ENCODE measurements at places on chromosomes 12 and 14.

- DNase-seq, result no peak
Measured at GRCh38 chr12:68393417-68393816, 61.3 kb upstream of the MDM1 start.

DNA sequence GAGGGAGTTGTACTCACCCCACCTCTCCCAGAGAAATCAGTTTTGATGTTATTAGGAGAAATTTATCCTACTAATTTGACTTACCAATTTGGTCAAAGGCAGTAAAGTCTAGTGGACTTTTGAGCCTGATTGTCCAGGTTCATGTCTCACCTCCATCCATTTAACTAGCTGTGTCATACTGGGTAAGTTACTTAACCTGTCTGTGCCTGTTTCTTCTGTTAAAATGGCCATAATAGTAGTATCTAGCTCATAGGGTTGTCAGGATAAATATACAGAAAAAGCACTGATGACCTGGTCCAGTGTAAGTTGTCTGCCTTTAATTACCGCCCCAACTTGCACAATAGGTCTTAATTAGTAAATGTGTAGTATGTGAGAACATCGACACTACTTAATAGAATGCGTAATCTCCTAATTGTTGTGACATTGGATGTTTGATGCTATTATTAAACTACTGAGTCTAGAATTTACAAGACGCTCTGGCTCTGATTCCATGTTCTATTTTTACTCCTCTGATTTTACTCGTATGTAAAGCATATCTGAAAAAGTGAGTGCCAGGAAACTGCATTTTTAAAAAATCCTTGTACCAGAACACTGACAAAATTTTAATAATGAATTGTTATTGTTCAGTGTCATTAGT lies 1.5 kb downstream of the RAB21 start:
- DNase-seq, result no peak

- DNase-seq, result no peak
Measured at GRCh38 chr12:64270411-64270810, 48.3 kb upstream of the KICS2 start.

DNA sequence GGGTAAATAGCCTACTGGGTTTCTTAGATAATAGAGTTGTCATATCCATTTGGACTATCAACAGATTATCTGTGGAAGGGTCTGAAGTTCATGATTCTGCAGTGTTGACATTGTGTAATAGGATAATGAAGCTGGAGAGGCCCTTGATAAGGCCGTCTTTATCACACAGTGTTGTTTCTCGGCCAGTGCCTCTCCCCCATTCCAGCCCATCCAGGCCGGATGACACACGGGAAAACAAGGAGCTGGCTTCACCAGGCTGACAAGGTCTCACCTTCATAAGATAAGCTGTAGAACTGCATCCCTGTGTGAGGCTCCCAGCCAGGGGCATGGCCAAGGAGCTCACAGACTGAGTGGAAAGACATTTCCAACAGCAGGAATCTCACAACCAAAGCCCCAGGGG lies 8.7 kb upstream of the EML1 start:
- no peak for DNase-seq

GRCh38 chr12:57552835-57553313 lies 3.0 kb downstream of the KIF5A start:
- no peak for DNase-seq

GRCh38 chr12:52681526-52682380 lies 1.5 kb upstream of the KRT1 start:
- no peak for DNase-seq

DNA sequence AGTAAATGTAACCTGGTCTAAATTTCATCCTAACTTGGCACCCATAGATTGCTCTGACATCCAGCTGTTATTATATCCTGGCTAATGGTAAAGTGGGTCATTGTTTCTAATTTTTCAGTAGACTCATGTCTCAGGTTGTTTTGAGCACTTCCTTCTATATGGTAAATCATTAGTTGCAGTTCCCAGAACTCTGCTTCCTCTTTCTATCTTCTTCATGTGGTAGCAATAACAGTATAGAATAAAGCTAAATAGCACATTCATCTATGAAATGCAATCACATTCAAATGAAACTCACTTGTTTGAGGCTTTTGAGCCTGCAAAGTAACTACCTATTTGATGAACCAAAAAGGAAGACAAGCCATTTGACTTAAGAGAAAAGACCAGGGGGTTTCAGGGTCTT lies 65.1 kb upstream of the GZMB start:
- no peak for DNase-seq

DNA sequence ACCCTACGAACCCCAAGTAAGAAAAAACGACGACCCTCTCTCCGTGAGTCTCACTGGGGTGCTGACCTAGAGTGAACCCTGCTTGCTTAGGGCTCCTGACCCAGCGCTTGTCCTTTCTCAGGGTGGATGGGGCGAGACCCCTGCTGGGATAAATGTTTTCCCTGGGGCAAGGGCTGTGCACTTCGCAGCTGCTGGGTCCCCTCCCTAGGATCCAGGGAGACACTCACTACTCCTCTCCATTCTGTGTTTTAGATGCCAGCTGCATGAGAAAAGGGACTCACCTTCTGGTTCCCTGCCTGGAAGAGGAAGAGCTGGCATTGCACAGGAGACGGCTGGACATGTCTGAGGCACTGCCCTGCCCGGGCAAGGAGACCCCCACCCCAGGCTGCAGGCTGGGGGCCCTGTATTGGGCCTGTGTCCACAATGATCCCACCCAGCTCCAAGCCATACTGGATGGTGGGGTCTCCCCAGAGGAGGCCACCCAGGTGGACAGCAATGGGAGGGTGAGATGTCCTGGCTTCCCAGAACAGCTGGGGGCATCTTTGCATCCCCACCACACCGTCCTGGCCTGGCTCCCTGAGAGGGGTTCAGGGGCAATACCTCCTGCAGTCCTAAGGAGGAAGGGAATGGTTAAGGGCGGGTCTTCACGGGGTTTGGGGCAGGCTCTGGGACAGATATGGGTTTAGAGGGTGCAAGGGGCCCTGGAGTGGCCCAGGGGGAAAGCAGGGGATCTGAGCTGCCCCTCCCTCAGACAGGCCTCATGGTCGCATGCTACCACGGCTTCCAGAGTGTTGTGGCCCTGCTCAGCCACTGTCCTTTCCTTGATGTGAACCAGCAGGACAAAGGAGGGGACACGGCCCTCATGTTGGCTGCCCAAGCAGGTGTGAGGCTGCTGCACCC lies 663 bp downstream of the ANKRD33 start:
- no peak for DNase-seq

GRCh38 chr12:14960548-14961465 lies 594 bp downstream of the ARHGDIB start:
- DNase-seq, result no peak

GRCh38 chr12:91846466-91847055 lies 299.1 kb downstream of the BTG1 start:
- DNase-seq, result no peak

GRCh38 chr12:34297790-34298164 lies 275.5 kb downstream of the ALG10 start:
- DNase-seq, result no peak

DNA sequence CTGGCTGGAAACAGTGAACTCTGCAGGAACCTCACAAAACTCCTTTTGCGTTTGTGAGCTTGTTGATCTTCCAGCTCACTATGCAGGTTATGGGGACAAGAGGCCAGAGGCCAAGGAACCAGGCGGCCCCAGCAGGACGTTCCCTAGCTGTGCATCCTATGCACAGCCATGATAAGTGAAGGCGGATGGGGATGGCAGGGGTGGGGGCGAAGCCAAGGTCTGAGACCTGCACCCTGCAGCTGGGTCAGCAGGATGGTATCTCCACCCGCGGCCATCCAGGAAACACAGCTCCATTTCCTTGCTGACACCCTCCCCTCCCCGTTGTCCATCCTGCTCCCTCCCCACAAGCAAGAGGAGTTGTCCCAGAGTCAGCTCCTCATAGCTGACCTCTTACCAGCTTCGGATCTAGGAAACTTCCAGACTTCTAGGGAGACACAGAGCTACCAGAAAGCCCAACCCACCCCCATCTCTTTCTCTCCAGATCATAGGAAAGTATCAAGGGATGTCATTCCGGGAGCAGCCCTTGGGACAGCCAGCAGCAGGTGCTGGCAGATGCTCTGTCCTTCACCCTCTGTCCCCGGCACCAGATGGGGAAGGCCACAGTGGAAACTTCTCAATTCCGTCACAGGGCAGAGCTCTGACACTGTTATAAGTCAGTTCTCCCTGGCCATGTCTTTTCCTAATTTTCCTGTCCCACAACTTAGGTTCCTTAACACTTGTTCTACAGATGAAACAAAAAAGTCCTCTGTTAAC lies 9.4 kb downstream of the ZBTB39 start:
- DNase-seq, result no peak

GRCh38 chr14:90576581-90576980 lies 179.8 kb downstream of the CALM1 start:
- no peak for DNase-seq

DNA sequence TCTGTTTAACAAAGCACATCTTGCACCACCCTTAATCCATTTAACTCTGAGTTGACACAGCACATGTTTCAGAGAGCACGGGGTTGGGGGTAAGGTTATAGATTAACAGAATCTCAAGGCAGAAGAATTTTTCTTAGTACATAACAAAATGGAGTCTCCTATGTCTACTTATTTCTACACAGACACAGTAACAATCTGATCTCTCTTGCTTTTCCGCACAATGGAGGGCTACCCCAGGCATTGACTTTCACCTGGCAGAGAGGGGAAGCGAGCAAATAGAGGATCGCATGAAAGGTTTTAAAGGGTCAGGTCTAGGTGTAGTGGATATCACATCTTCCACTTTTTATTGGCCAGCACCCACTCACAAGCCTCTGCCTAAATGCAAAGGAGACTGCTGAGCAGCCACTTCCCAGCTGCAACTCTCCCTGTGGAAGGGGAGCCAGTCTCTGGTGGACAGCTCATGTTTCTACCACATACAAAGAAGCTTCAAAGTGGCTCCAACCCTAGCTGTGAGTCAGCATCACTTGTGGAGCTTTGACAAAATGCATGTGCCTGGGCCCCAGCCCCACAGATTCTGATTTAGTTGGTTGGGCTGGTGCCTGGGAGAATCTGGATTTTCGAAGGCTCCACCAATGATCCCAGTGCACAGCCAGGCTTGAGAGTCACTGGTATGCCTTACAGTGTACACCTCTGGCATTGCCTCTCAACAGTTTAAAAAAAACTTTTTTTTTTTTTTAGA lies 7.2 kb upstream of the FNTB start:
- no peak for DNase-seq

DNA sequence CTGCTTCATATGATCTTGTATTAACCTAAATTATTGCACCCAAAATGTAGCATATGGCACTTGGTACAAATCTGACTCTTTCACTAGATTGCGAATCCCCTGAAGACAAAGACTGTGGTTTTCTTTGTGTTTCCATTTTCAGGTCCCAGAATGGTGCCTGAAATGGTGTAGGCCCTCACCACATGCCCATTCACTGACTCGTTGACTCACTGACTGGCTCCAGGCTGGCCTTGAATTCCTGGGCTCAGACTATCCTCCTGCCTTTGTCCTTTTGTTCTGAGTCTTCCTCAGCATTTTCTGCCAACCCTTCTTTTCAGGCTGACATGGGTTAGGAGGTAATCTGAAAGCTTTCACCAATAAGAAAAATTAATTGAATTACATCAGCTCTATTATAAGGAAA lies 368.7 kb upstream of the GARIN6 start:
- DNase-seq, result no peak

DNA sequence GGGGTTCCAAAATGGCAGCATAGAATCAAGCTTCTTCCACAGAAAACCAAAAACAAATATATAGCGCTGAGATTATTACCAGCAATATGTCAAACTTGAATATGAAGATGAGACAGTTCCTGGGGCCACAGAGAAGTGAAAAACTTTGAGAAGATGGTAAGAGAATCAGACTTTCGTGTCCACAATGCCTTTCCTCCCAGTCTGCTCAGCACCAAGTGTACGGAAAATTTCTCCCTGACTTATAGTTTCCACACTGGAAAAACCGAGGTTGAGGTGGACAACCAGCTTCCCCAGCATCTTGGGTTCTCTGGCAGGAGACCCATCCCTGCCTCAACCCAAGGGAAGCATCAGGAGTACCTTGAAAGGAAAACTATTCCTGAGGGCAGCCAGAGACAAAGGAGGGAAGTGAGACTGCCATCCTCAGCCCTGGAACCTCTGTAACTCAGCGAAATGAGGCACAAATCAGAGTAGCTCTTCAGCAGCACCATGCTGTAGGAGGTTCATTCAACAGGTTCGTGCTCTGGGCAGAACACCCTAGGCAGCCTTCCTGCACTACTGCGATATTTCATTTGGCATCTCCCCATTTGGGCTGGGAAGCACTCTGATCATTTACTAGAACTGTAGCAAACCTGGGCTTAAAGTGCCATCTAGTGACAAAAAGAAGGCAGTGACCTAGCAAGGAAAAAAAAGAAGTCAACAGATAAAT lies 52.4 kb upstream of the CAPRIN2 start:
- DNase-seq, result peak; percentile 45

GRCh38 chr12:89215196-89215595 lies 137.1 kb downstream of the DUSP6 start:
- DNase-seq, result no peak

GRCh38 chr14:60171690-60172089 lies 6.5 kb upstream of the DHRS7 start:
- no peak for DNase-seq

DNA sequence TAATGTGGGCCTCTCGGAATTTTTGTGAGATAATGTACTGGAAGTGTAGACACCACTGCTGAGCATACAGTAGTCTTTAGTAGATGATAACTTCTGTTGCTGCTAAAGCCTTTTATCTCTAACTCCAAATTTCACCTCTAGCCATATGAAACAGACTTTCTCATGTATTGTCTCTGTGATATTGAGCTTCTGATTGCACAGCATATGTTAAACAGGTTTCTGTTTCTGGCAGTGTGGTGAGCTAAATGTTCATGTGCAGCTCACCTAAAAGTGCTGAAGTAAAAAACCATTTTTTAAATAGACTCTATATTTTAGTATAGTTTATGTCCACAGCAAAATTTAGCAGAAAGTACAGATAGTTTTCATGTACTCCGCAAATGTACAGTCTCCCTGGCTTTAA lies 89.3 kb upstream of the ALX1 start:
- no peak for DNase-seq

- DNase-seq, result no peak
Measured at GRCh38 chr14:92135269-92135668, 13.5 kb downstream of the CPSF2 start.

DNA sequence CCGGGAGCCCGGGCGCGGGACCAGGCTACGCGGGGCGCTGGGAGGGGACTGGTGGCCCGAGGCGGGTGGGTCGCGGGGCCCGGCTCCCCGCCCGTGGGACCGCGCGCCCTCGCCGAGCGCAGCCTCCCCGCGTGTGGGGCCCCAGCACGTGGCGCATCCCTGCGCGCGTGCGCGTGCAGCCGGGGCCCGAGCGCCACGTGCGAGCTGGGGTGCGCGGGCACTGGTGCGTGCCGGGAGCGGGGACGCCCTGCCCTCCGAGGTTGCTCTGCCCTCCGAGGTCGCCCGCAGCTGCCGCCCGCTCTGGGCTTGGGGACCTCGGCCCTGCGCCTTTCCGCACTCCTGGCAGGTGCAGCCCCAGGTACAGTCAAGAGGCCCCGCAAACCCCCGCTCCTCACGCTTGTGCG lies 365 bp upstream of the CCDC88C start:
- no peak for DNase-seq

DNA sequence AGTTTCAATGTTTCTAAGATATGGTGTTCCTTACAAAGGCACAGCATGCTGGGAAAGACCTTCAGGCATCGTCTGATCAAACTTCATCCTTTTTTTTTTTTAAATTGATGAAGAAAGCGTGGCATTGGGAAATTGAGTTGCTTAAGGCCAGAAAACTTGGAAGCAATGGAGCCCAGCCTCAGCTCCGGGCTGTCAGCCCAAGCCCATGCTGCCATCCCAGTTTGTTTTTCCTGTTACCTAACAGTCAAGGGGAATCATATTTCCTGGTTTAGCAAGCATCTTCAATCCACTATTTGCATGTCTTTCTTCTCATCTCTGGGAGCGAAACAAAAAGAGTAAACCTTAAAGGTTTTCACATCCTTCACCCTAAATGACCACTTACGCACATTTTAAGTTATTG lies 200.2 kb downstream of the CHST11 start:
- DNase-seq, result no peak

Data from putamen (tissue), 1 donor.